HL-60 (cell line): ENCODE measurements at places on chromosomes 3 and 15.

DNA sequence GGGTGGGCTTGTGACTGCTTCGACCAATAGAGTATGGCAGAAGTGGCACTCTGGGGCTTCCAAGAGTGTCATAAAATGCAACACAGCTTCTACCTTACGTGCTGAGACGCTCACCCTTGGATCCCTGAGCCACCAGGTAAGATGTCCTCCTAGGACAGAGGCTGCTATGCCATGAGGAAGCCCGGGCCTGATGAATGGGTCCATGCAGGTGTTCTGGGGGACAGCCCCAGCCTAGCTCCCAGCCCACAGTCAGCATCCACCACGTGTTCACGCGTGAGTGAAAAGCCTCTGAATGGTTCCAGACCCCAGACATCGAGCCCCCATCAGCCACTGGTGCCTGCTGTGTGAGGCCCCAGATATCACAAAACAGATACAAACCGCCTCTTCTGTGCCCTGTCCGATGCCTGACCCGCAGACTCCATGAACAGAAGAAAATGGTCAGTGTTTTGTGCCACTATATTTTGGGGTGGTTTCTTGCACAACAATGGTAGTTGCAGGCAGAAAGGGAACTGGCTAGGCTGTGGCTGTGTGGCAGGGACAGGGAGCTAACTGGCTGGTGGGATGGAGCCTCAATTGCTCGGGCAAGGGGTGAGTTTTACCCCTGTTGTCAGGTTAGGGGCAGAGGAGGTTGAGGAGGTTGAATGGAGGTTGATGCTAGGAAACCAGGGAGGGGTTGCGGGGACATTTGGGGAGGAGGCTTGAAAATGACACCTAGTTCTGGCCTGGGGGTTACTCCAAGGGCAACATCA is 92.2 kb downstream of the LINGO1 start:
- peak; percentile 35 for DNase-seq

- DNase-seq, result no peak
Observed at GRCh38 chr3:67692621-67693020, 38.2 kb upstream of the SUCLG2 start.

DNA sequence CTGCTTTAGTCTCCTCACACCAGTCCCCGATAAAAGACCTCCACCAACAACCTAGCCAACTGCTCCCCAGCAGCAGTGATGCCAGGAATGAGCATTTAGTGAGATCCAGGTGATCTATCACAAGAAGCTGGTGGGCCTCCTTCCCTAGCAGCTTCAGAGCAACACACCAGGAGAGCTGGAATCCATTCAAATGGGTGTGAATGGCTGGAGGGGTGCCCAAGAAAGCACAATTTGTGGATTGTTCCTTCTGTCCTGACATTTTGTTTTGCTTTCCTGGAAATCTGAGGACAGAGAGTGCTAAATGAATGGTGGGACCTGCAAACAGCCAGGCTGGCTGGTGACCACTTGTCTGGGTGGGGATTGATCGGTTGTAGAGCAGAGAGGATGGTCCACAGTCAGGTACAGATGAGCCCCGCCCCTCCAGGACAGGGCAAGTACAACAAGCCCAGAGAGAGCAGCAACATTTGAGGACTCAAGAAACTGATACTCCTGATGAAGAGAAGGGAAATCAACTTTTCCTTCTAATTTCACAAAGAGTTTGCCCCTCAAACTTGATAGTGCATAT is 316.8 kb downstream of the VPS13C start:
- DNase-seq, result no peak

GRCh38 chr3:169955406-169955805 is 11.2 kb upstream of the SEC62 start:
- peak; percentile 24 for DNase-seq

DNA sequence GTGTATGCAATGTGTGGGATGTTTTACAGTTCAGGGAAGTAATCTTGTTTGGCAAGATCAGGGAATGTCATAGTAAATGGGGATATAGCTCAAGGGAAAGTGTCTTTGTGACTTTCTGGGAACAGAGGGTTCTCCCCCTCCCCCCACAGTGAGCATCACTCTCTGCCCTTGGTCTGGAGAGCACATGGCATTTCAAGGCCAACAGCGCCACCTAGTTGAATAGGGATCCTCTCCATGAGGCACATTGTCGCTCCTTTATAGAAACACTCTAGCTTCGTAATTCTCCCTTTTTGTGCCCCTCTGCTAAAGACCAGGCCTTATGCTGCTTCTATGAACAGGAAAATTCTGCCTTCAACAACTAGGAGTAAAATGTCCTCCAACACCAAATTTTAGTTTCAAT is 37.1 kb upstream of the ARNT2 start:
- DNase-seq, result peak; percentile 2

DNA sequence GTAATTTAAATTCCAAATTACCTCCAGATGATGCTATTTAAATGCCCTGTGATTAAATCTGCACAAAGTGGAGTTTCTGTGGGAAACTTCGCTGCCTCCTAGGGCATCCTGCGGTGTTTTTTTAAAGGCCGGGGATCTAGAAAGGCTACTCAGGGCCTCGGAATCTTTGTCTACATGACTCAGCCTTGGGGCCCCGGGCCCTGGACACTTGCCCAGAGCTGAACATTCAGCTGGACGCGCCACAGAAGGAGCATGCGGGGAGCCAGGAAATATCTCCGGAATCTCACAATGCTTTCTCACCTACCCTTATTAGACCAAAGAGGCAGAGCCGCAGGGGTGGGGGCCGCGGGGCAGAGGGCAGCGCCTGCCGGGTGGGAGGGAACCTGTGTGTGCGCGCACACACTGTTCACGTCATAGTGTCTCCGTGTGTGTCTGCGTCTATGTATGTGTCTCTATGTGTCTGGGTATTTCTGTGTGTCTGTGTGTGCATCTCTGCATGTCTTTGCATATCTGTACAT is 145.5 kb upstream of the TPM1 start:
- DNase-seq, result no peak

DNA sequence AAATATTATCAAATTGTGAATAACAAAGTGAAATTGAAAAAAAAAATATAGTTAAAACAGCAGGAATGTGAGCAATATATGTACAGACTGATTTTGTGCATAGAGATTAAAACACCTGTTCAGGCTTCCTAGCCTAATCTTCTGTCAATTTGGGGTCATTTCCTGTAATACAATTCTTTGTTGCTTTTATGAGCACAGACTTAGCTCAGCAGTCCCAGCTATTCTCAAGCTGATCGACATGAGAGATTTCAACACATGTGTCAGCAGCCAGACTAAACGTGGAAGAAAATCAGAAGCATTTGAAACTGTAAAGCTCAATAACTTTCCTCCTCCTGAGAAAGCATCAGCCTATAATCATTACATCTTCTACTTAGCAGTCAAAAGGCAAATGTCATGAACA is 1.6 kb upstream of the FHIT start:
- DNase-seq, result no peak

DNA sequence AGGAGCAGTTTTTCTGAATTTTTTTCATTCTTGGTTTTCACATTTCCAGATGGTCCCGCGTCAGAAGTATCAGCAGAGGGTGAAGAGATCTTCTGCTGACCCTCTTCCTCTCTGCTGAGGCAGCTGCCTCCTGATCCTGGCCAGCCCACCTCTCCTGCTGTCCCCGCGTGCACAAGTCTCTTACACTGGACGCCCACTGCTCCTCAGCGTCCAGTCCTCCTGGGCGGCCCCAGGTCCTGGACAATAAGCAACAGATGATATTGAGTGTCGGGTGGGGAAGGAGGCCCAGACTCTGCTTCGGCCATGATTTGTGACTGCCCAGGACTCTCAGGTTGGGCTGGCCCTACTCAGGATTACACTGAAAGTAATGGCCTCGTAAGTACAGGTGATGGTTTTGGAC is 50.1 kb downstream of the KLHL25 start:
- no peak for DNase-seq

DNA sequence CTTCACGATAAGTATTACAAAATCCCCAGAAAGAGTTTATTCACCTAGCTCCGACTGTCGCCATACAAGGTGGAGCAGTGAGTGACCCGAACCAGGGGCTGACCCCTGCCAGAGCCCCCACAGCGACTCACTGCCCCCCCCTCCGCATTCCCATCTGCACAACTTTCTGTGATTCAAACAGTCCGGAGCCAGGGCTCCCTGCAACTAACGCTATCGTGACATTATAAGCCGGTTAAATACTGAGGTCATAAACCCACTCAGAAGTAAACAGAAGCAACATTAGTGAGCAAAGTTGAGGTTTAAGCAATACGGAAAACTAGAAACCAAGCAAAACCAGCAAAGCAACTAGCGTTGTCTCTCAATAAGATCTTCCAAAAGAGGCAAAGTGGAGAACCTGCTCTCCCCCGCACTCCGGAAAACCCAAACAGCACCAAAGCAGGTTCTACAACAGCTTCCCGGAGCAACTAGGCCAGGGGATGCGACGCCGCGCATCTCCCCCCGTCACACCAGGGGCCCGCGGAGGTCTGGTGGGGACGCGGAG is 642 bp downstream of the SCAP start:
- no peak for DNase-seq

- DNase-seq, result no peak
Observed at GRCh38 chr3:90091549-90091948, 984.1 kb downstream of the EPHA3 start.

GRCh38 chr15:91793771-91794170 is 59.7 kb upstream of the SLCO3A1 start:
- no peak for DNase-seq

DNA sequence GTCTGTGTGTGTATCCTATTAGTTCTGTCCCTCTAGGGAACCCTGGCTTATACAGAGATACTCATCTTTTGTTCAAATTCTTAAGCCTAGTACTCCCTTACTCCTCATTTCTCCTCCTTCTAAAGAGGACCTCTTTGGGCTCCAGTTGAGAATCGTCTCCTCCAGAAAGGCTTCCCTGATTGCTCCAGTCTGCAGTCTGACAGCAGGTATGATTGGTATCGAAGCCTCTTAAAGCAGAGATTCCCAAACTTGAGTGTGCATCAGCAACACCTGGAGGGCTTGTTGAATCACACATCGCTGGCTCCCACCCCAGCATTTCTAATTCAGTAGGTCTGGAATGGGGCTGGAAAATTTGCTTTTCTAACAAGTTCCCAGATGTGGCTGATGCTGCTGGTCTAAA is 60.9 kb upstream of the NMNAT3 start:
- DNase-seq, result no peak

DNA sequence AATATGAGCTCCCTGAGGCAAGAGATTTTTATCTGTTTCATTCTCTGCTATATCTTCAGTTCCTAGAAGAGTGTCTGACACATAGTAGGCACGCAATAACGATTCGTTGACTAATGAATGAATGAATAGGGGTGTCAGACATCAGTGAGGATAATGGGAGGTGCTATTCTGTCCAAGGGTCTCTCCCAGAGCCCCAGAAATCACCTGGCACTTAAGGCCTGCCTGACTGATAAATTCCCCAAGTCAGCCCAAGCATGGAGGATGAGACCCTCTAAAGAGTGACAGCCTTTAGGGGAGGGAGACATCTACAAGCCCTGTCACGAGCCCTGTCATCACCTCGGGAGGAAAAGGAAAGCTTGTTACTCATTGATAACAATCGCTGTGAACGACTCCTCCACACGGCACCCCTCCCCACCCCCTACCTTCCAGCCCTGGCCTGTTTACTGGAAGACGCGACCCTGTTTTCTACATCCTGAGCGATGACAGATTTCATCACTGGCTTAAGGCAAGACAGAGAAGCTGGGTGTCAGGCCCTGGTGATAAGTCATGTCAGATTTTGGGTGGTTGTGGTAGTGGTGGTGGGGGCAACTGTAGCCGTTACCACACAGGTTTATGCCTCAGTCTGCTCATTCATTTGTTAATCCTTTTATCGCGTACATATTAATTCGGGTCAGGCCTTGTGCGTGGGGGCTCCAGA is 23.1 kb downstream of the BHLHE40 start:
- peak; percentile 29 for DNase-seq

DNA sequence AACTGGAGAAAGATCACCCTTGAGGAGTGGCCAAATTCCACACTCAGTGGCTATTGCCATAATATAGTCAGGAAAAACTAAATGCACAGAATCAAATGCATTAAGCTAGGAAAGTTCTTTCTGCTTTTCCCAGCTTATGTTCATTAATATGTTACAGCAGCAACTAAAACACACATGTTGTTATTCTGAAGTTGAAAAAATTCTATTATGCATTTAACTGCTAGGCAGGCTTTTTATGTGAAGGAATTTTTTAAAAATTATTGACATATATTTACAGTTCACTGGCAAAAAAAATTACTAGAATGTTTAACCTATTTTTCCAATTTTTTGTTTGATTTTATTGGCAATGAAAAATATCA is 135.2 kb upstream of the IL12A start:
- DNase-seq, result no peak

GRCh38 chr15:69504352-69505040 is 51.9 kb downstream of the RPLP1 start:
- DNase-seq, result no peak

GRCh38 chr3:145767909-145768308 is 393.1 kb downstream of the PLOD2 start:
- DNase-seq, result no peak

GRCh38 chr3:64319391-64319790 is 94.1 kb upstream of the PRICKLE2 start:
- no peak for DNase-seq

GRCh38 chr3:134387293-134387692 is 13.0 kb upstream of the AMOTL2 start:
- no peak for DNase-seq

DNA sequence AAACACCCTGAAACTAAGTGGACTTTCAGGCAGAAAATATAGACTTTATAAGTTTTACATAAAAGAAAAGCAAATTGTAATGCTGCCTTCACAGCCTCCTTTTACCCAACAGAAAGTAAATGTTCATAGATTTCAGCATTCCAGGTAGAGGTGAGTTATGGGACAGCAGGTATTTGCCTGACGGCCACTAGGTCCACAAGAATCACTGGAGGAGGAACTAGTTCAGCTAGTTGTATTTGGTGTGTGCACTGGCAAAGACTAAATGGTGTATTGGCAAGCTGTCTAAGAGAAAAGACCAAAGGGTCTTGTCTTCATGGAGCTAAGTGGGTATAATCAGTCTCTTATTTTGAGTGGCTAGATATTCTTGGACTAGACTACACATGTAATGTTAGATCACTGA is 34.2 kb downstream of the ZNF654 start:
- no peak for DNase-seq

DNA sequence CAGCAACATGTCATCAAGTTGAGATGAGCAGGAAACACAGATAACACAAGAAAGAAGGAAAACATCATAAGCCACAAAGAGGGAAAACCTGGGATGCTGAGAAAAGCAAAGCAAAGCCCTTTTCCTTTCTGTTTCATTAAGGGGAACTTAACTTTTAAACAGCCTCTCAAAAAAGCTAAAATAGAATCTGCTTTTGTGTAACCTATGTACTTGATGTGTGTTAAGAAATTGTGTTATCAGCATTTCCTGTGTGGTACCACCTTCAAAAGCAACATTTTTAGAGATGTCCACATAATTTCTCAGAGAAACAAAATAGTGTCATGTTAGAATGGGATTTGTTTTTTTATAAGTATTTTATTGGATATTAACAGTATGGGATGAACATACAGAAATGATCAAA is 206.2 kb downstream of the IL20RB start:
- DNase-seq, result no peak

- DNase-seq, result no peak
Observed at GRCh38 chr15:57767481-57767880, 61.0 kb downstream of the POLR2M start.

- DNase-seq, result no peak
Observed at GRCh38 chr3:14842277-14842676, 23.5 kb downstream of the FGD5 start.

GRCh38 chr3:29914861-29915524 is 634.1 kb downstream of the RBMS3 start:
- no peak for DNase-seq
